ENCODE measurements at places on chromosomes 2 and 18.

DNA sequence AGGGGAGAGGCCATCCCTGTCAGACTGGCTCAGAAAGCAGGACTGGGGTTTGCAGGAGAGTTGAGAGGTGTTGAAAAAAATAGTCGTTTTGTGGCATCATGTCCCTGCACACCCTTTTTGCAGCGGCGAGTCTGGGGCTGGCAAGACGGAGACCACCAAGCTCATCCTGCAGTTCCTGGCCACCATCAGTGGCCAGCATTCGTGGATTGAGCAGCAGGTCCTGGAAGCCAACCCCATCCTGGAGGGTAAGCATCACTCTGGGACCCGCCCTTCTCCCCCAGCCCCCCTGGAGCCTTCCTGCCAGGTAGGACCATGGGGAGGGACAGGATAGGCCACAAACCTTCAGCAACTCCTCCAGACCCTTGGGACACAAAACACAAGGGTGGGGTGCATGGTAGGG lies 34.2 kb downstream of the MYO7B start:
- no peak for DNase-seq

DNA sequence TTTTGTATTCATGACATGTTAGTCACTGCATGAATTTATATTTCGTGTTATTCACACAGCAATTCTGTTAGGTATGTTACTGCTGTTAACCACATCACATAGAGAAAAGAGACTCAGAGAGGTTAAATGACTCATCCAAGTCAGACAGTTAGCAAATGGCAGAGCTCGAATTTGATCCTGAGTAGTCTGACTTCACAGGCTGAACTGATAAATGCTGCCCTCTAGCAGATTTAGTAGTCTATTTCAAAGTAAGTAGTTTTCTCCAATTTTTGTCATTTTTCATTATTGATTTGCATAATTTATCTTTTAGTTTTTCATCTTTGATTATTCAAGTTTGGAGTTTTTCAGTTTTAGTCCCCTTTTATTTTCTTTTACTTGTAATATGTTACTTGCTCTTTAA lies 58.3 kb downstream of the WDR7 start:
- peak; percentile 29 for DNase-seq

DNA sequence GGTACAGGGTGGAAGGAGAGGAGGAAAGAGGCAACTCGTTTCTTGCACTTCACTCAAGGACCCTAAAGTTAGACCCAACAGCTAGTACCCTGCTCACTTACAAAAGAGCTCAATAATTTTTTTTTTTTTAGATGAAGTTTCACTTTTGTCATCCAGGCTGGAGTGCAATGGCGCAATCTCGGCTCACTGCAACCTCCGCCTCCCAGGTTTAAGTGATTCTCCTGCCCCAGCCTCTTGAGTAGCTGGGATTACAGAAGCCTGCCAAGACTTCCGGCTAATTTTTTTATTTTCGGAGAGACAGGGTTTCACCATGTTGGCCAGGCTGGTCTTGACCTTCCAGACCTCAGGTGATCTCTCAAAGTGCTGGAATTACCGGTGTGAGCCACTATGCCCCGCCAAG lies 4.1 kb downstream of the ASB3 start:
- DNase-seq = no peak

DNA sequence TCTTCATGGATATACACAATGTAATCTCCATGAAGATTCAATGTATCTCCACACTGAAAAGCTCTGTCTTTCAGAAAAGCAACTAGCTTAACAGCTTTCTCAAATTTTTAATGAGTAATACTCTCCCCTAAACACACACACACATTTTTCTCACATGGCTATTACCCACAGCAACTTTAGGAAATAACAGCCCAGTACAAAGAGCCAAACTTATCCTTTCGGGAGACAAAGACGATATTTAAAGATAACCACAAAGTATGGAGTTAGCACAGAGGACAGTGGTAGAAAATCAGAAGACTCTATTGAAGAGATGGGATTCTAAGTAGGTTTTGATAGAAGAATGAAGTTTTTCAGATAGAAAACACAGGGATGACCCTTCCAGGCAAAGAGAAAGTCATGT lies 394.9 kb upstream of the TRIB2 start:
- DNase-seq = no peak

- DNase-seq = no peak
Measured at GRCh38 chr2:172287605-172288315, 139.6 kb upstream of the ITGA6 start.

GRCh38 chr2:233081232-233081730 lies 21.1 kb downstream of the INPP5D start:
- no peak for DNase-seq

DNA sequence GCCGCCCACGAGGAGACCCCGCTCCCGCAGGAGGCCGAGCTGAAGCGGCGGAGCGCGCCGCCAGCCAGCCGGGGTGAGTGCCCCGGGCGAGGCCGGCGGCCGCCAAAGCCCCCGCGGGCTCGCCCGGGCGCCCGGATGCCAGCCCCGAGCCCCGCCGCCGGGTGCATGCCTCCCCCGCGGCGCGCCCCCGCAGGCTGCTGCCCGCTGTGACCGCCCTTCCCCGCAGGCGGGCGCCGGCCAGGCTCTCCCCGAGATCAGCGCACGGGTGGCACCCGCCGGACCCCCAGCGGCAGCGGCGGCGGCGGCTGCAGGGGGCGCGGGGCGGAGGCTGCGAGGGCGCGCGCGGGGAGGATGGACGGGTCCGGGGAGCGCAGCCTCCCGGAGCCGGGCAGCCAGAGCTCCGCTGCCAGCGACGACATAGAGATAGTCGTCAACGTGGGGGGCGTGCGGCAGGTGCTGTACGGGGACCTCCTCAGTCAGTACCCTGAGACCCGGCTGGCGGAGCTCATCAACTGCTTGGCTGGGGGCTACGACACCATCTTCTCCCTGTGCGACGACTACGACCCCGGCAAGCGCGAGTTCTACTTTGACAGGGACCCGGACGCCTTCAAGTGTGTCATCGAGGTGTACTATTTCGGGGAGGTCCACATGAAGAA lies 470 bp downstream of the KCNF1 start:
- DNase-seq = no peak

DNA sequence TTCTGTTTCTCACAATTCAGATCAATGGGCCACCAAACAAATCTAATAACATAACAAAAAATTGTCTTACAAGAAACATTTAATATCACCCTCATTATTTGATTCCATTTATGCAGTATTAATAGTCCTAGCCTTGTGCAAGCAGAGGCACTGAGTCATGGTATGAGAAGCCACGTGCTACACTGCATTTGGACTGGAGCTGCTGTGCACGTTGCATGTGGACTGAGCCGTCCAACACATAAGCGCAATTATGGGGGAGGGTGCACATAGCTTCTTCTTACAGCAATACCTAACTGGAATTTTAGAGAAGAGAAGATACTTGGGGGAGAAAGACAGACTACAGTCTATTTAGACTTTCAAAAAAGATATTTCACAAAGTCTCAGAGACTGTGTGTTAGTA lies 329.6 kb upstream of the ID2 start:
- no peak for DNase-seq

GRCh38 chr2:188976545-188977268 lies 2.5 kb downstream of the COL3A1 start:
- DNase-seq = no peak

- DNase-seq = peak; percentile 26
Measured at GRCh38 chr2:152743002-152743401, 24.6 kb downstream of the ARL6IP6 start.

DNA sequence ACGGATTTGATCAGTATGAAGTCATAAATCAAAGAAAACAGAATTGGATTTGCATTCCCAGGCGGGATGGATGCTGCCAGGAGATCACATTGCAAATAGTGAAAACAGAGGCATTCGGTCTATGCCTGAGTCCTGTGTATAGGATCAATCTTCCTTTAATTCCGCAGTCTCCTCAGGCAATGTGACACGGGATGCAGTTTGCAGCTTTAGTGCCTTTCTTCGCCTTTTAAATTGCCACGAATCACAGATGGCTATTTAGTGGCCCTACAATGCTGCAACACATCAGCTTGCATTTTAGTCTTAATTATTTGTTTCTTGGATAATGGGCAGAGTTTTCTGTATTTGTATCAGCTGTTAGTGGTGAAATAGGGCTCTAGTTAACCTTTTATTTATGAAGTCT lies 6.8 kb downstream of the ADCYAP1 start:
- DNase-seq = no peak

DNA sequence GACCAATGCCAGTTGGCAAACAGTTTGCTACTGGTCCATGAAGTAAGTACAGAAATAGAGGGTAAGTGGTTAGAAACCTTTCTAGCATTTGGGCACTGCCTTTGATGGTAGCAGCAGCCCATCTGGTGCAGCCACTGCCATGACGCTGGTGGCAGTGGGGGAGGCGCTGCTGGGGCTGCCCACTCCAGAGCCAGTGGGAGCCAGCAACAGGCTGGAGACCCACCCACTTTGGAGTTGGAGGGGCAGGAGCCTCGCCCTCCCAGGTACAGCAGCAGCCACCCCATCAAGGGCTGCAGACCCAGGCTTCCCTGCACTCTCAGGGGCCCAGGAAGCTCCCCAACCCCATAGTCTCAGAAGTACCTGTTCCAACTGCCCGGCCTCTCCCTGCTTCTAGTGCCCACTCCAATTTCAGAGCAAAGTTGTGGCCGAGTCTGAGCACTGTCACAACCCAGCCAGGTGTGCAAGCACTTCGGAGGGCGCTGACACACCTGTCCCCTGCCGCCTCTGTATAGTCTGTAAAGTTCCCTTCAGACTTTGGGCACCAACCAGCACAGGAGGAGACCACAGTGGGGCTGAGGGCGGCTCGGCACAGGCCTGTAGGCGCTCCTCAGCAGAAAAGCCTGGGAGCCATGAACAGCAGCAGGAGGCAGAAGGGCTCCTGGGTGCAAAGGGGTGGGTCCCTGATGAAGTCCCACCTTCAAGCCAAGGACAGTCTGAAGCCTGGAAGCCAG lies 125.6 kb upstream of the CCDC150 start:
- no peak for DNase-seq

GRCh38 chr2:161116509-161116908 lies 43.7 kb upstream of the TANK start:
- no peak for DNase-seq

GRCh38 chr2:152015552-152015951 lies 83.3 kb downstream of the CACNB4 start:
- DNase-seq = no peak

DNA sequence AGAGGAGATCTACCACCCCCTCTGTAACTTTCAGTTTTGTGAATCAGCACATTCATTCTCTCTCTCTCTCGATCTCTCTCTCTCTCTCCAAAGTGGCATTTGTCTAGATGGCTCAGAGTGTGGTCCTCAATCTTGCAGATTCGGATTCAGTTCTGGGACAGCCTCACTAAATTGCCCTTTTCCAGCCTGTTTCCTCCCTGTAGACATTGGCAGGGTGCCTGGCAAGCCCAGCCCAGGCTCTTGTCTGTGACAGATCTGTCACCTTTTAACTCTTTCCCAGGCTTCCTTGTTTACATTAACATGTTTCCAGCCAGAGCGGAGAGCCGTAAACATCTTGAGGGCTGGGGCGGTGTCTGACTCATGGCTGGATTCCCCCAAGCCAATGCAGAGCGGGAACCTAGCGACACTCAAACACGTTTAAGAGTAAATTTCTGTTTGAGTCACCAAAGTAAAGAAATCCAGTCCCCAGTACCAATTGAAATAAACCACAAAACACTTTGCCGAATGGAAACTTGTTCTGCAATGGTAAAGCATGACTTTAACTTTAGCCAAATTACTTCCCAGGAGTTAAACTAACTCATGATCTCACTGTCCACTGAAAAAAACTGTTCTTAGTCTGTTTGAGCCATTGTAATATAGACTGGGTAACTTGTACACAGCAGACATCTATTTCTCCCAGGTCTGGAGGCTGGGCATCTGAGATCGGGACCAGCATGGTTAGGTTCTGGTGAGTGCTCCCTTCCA lies 6.6 kb upstream of the CYP27C1 start:
- DNase-seq = no peak

DNA sequence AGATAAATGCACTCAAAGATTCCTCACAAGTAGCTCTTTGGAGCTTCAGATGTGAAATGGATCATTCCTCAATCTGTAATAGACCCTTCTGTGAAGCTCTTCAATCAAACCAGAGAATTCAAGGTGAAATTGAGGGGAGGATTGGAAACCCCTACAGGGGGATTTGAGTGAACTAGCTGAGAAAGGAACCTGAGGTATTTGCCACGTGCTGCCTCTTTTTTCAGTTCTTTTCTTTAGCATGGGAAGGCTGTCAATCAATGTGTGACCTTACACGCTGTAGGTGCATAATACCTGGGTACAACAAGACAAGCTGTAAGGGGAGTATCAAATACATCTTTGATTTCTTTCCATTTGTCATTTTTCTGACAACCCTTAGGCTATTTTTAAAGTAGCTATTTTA lies 46.5 kb upstream of the ZEB2 start:
- no peak for DNase-seq

GRCh38 chr2:235049719-235050118 lies 97.9 kb downstream of the SH3BP4 start:
- DNase-seq = no peak

DNA sequence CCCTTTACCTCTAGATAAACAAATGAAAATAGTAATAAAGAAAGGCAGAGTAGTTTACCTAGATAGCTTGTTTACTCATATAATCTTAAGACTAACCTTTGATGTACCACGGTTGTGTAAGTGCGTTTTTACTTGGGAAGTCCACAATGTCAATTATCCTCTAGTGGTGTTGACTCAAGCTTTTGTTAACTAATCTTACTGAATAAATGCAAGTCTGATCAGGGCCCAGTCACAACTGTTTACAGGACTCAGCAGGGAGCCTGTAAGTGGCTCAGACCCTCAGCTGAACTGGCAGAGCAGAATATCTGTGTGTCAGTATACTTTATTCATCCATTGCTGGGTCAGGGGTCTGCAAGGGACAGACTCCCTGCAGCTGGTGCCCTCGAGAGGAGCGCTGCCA lies 98.1 kb upstream of the ACAA2 start:
- no peak for DNase-seq

GRCh38 chr2:31078579-31079105 lies 59.6 kb downstream of the GALNT14 start:
- no peak for DNase-seq

DNA sequence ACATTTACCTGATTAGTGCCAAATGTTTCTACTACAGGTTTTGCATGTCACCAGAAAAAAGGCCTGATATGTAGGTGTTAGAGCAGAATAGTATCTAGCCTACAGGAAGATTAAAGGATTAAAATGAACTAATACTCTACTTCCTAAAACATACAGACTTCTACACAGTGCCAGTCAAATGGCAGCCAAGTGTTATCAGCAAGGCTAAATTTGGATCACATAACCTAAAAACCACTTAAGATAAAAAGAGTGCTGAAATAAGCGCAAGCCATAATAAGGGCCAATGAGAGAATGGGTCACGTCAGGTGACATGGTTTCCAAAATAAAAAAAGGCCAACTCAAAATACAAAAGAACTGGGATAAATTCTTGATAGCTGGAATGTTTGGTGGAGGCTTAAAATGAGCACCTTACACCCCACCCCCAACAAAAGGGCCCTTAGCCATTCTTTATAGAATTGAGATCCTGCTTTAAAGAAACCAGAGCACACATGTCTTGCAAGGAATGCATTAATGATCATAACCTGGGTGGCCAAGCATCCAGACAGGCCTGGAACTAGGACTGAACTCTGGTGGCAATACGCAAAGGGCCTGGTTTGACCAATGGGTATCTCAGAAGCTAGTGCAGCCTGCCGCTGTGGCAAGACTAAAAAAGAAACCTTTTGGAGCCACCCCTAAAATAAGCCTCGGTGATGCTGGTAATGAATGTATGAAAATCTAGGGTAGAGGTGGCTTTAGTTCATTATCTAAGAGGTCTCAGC lies 32.4 kb downstream of the IRS1 start:
- DNase-seq = peak; percentile 1

GRCh38 chr2:10770956-10771750 lies 41.4 kb downstream of the PDIA6 start:
- DNase-seq = no peak

GRCh38 chr2:8300216-8300615 lies 381.6 kb upstream of the ID2 start:
- DNase-seq = no peak

GRCh38 chr2:61295981-61296380 lies 134.0 kb downstream of the C2orf74 start:
- no peak for DNase-seq
